Midbrain (tissue), 1 donor: ENCODE measurements at places on chromosomes 3 and 15.

DNA sequence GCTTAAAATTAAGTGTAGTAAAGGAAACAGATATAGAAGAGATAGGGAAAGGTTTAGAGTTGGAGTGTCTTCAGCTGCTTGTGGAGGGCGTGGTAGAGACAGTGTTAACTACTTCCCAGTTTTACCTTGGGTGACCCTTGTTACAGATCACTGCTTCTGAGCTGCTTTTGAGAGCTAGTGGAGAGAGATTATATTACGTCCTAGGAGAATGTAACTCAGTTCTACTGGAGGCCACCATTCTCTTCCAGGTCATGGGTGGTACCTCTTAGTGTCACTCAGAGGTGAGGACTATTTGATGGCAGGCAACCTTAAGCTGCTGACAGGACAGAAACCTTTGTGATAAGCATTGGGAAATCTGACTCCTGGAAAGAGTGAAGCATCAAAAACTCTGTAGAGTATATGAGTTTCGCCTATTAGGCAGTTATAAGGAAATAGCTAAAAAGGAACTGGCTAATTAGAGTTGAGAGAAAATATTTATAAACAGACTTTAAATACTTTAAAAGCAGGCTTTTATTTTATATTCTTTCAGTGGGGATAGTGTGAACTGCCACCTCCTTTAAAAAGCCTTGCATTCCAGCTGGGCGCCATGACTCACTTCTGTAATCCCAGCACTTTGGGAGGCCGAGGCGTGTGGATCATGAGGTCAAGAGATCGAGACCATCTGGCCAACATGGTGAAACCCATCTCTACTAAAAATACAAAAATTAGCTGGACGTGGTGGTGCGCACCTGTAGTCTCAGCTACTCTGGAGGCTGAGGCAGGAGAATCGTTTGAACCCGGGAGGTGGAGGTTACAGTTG is 106.5 kb downstream of the ZNF609 start:
- DNase-seq, result no peak

DNA sequence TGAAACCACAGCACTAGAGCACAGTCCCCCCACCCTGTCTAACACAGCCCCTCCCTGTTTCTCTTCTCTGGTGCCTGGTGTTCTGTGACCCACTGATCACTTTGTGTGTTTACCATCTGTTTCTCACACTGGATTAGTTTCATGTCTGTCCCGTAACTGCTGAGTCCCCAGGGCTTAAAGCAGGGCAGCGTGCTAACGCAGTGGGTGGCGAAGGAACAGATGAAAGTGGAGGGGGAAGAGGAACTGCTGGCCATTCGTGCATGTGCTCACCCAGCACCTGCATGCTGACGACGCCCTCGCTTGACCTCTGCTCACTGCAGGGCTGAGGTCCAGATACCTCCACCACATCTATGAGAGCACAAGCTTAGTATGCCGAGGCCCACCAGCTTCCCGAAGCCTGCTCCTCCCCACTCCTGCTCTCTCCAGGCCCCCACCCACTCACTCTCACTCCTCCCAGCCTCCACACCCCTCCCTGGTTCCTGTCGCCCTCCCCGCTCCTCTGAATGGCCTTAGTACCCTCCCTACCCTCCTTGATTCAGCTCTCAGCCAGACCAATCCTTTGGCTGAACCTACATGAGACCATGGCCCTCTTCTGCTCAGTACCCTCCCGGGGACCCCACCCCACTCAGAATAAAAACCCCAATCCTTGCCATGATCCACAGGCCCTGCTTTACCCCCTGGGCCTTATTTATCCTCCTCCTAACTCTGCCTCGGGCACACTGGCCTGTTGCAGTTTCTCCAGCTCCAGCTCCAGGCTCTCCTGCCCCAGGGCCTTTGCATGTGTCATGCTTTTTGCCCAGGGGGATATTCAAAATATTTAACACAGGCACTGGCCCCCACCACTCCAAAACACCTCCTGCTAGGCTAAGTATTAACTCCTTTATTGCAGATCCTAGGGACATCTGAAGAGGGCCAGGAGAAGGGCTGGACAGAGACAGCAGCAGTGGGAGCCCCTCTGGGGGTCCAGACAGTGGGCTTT is 15.1 kb upstream of the IQSEC1 start:
- DNase-seq, result no peak

DNA sequence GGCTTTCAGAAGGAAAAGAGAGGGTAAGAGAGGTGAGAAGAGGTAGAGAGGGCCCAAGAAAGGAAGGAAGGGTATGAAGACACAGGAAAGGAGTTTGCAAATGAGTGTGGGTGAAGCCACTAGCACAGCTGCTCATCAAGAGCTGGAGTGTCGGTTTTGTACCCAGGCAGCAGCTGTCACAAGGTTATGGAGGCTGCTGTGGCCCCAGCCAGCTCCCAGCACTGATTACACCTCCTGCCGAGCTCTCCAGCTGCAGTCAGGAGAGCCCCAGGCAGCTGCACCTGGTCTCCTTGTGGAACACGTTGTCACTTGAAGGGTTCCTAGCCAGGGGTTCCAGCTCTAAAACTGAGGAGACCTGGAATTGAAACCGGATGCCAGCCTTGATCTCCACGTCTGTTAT is 60.4 kb upstream of the CHD2 start:
- no peak for DNase-seq

DNA sequence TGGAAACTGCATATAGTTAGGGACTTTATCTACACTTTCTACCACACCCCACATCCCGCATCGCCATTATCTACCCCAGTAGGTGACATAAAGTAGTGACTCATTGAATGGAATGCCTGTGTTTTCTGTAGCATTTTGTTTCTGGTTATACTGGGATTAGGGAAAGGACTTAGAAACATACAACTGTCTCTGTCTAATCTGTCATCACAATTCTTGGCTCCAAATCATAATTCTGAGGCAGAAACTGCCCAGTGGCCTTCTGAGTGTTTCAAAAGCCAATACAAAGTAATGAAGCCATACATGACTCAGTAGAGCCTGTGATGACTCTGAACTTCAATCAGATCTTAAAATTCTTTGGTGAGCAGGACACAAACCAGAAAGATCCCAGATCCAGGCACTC is 115.7 kb upstream of the CHRM5 start:
- DNase-seq, result no peak

DNA sequence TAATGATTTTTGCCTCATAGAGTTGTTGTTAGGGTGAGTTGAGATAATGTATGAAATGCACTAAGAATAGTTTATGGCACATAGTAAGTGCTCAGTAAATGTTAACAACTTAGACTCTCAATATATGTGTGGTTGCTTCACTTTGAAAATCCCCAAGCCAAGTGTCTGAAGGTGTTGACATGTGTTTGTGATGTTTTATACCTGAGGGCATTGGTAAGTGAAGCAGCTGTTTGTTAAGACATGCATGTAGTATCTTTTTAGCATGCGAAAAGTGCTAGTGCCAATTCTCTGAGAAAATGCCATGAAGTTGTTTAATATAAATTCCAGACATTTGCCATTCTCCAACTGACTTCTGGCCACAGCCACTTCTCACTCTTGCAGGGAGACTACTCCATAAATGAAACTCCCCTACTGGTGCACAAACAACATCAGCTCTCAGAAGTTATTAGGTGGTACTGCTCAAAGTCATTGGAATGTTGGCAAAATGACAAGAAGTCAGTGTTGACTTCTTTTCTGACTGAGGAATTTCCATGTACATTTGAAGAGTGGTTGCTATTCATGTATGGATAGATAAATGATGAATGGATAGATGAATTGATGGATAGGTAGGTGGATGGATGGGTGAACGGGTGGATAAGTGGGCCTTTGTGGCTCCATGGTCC is 103.6 kb upstream of the NUDT16 start:
- no peak for DNase-seq

GRCh38 chr3:163056874-163057497 is 1560.4 kb downstream of the OTOL1 start:
- peak; percentile 15 for DNase-seq

DNA sequence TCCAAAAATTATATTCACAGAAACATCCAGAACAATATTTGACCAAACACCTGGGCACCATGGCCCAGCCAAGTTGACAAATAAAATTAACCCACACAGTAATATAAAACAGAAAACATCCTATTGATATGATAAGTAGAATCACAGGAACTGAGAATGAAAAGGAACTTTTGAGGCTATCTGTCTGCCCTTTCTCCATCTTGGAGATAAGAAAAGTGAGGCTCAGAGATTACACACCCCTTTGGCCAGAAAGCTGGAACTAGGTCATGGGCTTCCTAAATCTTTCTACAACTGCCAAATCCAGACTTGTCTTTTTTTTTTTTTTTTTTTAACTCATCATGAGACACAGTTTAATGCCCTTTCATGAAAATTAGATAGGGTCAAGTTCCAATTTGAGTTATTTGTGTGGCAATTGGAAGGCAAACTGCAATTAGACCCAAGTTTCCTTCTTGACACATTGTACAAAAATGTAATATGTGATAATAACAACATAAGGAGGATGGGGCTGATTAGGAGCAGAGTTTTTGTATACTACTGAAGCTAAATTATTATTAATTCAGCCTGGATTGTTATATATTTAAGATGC is 137.2 kb downstream of the RPL22L1 start:
- DNase-seq, result no peak

DNA sequence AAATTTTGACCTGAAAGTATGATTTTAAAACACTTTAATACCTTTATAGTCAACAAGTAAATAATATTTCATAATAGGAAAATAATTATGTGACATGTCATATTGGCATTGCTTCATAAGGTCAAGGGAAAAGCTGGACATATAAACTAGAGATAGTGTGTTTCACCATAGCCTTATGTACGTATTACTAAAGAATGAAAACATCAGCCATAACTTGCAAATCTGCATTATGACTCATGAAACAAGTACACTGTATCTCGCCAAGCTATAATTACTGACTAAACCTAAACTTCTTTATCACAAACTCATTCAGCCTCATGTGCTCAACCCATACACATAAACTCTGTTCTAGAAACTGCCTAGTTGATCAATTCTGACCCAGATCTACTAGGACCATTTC is 950.1 kb downstream of the FHIT start:
- DNase-seq, result no peak

- DNase-seq, result no peak
Observed at GRCh38 chr3:114213627-114214541, 23.5 kb downstream of the ZNF80 start.

- no peak for DNase-seq
Observed at GRCh38 chr3:12014613-12015012, 10.4 kb downstream of the SYN2 start.
